T-helper 1 cell (primary cell): ENCODE measurements at places on chromosomes 7 and 10.

DNA sequence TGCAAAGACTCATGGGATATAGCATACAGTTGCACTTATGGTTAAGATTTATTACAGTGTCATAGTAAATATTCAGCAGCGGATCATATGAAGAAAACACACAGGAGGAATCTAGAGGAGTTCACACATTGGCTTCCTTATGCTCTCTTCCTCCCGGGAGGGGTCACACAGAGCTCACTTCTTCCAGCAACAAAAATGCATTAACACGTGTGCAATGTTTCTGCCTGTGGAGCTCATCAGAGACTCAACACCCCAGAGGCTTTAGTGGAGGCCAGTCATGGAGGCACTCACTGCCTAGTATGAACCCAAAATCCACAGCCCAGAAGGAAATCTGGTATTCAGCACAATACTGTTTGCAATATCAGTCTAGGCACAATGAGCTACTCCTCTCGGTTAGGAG is 202.8 kb upstream of the PRSS1 start:
- no peak for DNase-seq

- DNase-seq, result no peak
Observed at GRCh38 chr7:13257661-13258060, 570.2 kb downstream of the ARL4A start.

DNA sequence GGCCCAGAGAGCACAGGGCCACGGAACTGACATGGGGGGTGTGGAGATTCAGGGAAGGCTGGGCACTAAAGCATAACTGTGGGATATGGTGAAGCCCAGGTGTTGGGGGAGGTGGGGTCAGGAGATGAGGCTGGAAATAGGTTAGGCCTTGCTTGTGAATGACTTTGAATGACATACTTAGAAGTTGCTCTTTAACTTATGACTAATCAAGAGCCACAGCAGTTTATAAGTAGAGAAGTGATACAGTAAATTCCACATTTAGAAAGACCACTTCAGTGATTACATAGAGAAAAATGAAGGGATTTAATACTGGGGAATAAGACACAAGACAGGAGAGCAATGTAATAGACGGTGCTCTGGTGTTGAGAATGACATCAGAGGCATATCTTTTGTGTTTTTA is 120.8 kb upstream of the SEC61G start:
- DNase-seq, result no peak

- no peak for DNase-seq
Observed at GRCh38 chr7:108086962-108087361, 43.2 kb downstream of the LAMB4 start.

GRCh38 chr10:79147796-79148451 is 79.2 kb downstream of the ZMIZ1 start:
- DNase-seq, result no peak
